ENCODE measurements at places on chromosomes 7 and 10. TPM values are rescaled to one million over a fixed set of nuclear protein-coding genes. Genes with fewer than 3 reads are reported as not detected.

GRCh38 chr10:6011558-6011957, 34.2 kb upstream of the IL15RA start:
- H3K4me1 ChIP-seq: peaks cover 7% of the 10 kb centered on the region
- H3K27ac ChIP-seq: no peak overlapping the region
- H3K27me3 ChIP-seq: no peaks in the 10 kb centered on the region
- H3K36me3 ChIP-seq: no peaks in the 10 kb centered on the region
- DNase-seq: no peak
- H3K4me3 ChIP-seq: no peak overlapping the region

- no peak overlapping the region for H3K4me3 ChIP-seq
- H3K4me1 ChIP-seq: peaks cover 46% of the 10 kb centered on the region
- peaks cover 12% of the 10 kb centered on the region for H3K27me3 ChIP-seq
These were observed 1.7 kb upstream of the MNX1 start for GRCh38 chr7:157012113-157012547.

- H3K36me3 ChIP-seq: no peaks in the 10 kb centered on the region
- H3K4me3 ChIP-seq: no peak overlapping the region
- H3K27ac ChIP-seq: no peak overlapping the region
These were observed 368.9 kb downstream of the PLXDC2 start for GRCh38 chr10:20185116-20185515.

DNA sequence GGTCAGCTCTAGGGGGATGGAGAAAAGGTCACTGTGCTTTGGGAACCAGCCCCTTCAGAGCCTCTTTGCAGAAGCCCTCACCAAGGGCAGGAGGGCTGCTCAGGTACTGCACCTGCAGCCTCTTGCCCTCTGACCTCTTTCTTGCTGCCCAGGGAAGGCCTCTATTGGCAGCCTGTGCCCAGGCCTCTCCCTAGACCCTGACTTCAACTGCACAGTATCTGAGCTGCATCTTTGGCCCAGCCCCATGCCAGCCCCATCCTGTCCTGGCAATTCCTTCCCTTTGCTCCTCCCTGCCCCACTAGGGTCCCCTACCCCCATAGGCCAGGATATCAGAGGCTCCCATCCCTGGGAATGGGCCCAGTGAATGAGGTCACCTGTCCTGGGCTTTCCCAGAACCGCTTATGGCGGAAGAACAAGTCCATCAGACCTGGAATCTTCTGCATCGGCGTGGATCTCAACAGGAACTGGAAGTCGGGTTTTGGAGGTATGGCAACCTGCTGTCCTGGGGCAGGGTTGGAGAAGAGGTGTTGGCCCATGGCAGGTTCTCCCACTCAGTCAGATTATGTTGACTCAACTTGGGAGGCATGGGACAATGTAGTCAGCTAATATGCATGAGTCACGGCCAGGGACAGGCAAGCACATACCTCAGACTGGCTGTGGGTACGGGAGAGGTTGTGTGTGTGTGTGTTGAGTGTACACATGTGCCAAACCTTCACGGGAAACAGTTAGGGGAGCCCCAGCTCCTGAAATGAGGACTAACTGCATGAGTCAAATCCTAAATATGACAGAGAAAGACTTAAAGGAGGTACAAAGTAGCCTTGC, 17.1 kb upstream of the CPA1 start:
- H3K36me3 ChIP-seq: no peaks in the 10 kb centered on the region
- no peak for DNase-seq
- H3K27ac ChIP-seq: no peak overlapping the region
- no peaks in the 10 kb centered on the region for H3K4me1 ChIP-seq

The SEM1 gene
- total RNA-seq: 68.7 TPM

DNA sequence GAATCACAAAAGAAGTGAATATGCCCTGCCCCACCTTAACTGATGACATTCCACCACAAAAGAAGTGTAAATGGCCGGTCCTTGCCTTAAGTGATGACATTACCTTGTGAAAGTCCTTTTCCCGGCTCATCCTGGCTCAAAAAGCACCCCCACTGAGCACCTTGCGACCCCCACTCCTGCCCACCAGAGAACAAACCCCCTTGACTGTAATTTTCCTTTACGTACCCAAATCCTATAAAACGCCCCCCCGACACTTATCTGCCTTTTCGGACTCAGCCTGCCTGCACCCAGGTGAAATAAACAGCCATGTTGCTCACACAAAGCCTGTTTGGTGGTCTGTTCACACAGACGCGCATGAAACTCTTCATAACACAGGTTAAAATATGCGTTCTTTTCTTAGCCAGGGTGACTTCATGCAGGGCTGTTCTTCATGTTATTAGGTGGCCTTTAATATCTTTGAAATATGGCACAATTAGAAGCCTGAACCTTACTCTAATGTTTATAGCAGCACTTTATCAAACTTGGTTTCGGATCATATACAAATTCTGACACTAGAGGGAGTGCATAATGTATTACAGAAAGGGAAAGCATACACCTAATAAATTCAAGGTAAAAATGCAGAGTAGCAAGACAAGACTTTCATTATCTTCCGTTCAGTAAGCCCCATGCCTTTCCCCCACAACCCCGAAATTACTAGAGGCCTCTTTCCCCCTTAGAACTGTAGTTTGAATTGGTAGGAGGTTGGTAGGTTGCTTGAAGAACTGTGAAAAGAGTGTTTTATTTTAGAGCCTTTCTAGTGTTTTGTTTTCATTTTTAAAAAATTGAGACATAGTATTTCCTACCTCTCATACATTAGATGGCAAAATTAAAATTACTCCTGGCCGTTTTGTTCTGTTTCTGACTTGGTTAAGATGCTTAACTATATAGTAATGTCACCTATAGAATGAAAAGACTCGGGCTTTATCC, 117.9 kb downstream of the NPY start:
- no peak overlapping the region for H3K4me3 ChIP-seq
- no peaks in the 10 kb centered on the region for H3K36me3 ChIP-seq
- H3K27me3 ChIP-seq: no peaks in the 10 kb centered on the region
- H3K4me1 ChIP-seq: no peaks in the 10 kb centered on the region
- peak; percentile 50 for DNase-seq

The DYDC2 gene
- total RNA-seq: not detected

DNA sequence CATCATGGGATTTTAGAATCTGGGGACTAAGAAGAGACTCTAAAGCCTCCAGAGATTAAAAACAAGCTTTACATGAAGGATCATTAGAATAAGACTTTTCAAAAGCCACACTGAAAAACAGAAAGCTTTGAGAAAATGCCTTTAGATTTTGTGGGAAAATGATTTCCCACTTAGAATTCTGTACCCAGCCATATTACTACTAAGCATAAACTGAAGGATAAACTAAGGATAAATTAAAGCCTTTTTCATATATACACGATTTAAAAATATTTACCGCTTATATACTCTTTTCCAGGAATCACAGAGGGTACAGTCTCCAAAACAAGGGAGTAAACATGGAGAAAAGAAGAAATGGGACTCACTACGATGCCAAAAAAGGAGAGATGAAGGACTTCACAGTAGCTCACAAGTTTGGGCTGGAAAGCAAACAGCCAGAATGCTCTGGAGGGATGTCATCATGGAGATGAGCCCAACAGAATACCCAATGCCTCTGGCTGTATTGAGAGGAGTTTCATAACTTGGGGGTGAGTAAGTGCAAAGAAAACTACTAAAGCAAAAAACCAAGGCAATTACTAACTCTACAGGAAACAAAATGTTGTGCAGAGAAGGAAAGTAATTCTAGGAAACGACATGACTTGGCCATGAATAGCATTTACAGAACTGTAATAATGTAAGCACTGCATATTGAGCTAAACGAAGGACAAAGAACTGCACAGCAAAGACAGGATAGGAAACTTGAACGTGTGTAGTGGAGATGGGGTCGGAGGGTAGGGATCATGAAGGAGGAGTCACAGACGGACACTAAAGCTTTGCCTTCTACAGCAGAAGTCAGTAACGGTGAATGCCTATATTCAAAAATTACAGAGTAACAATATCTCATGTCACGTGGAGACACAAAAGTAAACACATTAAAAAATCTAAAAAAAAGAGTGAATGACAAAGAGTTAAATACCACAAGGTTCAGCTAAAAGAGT, 61.4 kb upstream of the ASAH2 start:
- no peaks in the 10 kb centered on the region for H3K27me3 ChIP-seq
- H3K4me3 ChIP-seq: no peak overlapping the region
- no peak overlapping the region for H3K27ac ChIP-seq
- DNase-seq: no peak
- peaks cover 24% of the 10 kb centered on the region for H3K4me1 ChIP-seq

GRCh38 chr7:102836977-102837376, 75.8 kb upstream of the LRRC17 start:
- no peaks in the 10 kb centered on the region for H3K36me3 ChIP-seq
- H3K4me3 ChIP-seq: no peak overlapping the region
- no peaks in the 10 kb centered on the region for H3K27me3 ChIP-seq
- DNase-seq: no peak

GRCh38 chr10:33802566-33802965, 468.1 kb upstream of the NRP1 start:
- H3K4me1 ChIP-seq: no peaks in the 10 kb centered on the region
- no peak overlapping the region for H3K27ac ChIP-seq
- H3K27me3 ChIP-seq: no peaks in the 10 kb centered on the region
- no peaks in the 10 kb centered on the region for H3K36me3 ChIP-seq

DNA sequence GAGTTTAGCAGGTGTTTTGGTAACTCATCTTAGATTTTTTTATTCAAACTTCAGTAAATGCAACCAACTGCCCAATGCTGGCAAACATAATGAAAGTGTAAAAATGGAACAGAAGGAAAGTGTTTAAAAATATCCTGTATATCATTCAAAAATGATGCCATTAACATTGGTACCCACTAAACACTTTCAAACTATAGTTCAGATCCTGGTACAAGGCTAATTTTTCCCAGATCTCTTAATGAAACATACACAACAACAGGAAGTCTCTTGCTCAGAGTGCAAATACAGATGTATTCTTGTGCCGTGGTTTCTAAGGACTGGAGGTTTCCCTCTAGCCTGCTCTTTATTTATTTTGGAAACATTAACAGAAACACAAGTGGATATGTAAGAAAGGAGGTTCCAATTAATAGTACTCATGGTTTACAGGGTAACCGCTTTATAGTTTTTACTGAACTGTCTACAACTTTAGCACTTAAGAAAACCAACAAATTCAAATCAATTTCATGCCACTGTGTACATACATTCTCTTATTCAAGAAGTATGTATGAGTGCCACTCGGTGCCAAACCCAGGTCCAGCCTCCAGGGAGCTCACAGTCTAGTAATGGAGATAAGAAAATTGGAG, 176.0 kb upstream of the AKR1E2 start:
- no peak overlapping the region for H3K27ac ChIP-seq
- no peaks in the 10 kb centered on the region for H3K36me3 ChIP-seq
- DNase-seq: no peak
- H3K4me1 ChIP-seq: peaks cover 7% of the 10 kb centered on the region
- H3K4me3 ChIP-seq: no peak overlapping the region
- H3K27me3 ChIP-seq: no peaks in the 10 kb centered on the region
